ENCODE measurements at places on chromosomes 2 and 18.

DNA sequence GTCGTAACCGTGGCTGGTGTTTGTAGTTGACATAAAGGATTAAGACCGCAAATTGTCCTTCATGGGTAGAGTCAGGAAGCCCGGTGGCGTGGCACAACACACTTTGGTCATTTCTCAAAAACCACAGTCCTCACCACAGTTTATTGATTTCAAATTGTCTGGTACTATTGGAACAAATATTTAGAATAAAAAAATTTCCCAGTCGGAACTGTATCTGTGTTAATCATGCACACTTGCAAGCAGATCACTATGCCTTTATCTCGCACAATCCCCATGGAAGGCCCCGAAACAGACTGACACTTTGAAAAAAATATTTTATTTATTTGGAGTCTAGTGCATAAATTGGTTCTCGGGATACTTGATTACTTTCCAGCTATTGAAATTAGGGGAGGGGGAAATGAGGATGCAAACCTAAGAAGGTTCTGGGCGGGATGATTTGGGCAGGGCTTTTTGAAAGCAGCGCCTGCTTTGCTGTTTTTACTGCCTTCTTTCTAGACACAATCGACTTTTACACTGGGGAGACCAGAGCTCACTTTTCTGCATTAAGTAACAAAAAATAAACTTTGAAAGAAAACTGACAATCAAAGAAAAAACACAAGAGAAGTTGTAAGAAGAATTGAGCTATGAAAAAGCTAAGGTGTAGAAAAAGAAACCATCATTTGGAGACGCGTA is 15.4 kb upstream of the HOXD1 start:
- no peak for DNase-seq

DNA sequence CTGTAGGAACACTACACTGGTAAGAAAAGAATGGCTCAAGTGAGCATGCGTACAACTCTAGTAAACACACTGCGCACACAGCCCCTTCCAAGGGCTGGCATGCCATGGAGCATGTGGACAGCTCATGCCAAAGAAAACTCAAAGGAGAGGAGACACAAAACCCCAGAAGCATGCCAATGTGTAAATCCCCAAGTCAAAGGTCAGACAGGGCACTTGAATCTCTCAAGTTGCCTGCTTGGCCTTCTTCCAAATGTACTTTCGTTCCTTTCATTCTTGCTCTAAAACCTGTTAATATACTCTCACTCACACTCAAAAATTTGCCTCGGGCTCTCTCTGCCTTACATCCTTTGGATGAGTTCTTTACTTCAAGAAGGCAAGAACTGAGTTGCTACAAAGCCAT is 365.3 kb downstream of the NBAS start:
- no peak for DNase-seq

DNA sequence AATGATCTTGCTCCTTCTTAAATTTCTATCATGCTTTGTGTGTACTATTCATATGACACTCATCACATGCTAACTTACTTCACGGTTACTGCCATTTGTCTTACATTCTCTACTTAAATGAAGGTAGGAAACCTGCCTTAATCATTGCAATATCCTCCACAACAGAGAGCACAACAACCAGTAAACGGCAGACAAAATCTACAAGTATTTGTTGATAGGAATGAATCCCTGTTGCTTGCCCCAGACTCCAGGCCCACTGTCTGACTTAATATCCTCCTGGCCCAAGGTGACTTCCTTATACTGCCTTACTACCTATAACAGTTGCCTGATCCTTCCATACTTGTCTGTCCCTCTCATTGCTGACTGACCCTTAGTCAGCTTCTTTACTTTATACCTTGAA is 3.5 kb downstream of the PPP3R1 start:
- no peak for DNase-seq

- no peak for DNase-seq
Observed at GRCh38 chr18:6478121-6478520, 63.4 kb upstream of the L3MBTL4 start.

DNA sequence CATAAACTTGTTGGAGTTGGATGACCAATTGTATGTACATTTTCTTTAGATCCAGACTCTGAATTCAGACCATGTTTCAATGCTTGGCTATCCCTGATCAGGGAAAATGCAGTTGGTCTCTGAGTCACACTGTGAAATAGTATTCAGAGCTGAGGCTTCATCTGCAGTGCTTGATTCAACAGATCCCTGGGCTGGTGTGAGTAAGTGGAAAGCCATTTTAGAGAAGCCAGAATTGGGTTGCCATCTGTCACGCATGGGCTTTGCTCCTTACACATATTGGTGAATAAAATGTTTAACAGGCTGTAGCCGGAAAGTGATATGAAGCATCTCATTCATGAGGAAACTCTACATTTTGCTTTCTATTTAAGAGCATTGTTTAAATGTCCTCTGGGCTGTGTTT is 50.0 kb upstream of the ACYP2 start:
- DNase-seq = no peak

DNA sequence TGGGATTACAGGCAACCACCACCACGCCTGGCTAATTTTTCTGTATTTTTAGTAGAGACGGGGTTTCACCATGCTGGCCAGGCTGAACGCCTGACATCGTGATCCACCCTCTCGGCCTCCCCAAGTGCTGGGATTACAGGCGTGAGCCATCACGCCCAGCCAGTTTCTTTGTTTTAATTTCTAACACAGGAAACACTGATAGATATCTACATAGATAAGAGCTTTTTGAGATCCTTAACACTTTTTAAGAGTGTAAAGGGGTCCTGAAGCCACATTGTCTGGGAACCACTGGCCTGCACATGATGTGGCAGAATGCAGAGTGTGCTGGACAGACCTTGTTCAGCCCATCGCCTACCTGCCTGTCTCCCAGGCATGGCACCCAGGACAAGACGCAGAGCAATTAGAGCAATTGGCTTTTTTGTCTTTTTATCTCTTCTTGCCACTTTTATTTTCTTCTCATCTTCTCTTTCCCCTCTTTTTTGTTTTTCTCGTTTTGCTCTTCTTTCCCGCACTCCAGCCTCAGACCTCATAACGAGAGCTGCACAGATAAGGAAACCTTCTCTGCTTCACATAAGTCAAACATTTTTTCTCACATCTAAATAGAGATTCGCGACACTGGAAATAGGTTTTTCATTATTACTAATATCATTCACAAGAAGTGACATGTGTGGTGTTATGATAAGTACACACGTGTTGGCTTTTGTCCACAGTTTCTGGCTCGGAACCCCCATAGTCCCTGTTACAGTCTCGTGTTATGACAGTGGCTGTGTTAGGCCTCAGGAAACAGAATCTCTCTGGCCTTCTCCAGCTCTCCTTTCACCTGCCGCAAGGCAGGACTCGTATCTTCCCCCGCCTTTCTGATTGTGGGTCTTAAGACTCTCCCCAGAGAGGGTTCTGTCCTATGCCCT is 25.2 kb upstream of the GPR55 start:
- DNase-seq = no peak

DNA sequence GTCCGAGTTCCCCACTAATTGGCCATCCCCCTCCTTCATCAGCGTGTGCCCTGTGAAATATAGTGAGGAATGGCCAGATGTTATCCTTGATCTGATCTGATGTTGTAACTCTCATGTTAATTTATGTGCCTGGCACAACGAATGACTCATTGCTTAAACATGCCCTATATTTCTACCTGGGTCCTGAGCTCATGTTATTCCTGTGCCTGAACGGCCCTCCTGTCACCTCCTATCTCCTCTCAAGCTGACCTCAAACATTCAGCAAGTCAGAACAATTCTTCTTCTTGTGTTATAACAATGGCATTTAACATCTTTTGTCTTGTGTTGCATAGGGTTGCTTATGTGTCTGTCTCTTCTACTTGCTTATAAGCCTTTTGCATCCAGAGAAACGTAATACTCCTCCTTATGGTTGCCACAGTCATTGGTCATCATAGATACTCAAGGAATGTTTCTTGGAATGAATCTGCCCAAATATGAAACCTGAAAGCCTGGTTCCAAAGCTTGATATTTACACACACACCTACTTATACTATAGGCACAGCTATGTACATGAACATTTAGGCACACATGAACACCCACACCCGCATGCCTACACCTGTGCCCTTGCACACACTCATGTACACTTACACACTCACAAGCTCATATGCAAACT is 80.2 kb upstream of the PHLPP1 start:
- no peak for DNase-seq

DNA sequence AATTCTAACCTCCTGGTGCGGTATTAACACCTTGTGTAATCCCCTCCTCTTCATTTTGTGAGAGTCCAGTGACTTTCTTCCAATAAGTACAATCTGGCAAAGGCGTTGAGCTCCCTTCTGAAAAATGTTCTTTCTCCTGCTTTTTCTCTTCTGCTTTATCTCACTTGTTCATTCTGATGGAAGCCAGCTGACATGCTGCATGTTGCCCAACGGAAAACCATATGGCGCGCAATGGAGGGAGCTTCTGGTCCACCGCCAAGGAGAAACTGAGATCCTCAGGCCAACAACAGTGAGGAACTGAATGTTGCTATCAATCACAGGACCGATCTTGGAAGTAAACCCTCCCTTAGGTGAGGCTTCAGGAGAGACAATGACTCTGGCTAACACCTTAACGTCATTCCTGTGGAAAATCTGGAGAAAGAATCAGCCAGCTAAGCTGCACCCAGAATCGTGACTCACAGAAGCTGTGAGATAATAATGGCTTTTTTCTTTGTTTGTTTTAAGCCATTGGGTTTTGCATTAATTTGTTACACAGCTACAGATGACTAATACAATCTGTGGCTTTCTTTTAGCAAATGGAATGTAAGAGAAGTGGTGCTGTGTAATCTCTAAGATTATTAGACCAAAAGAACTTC is 1323.9 kb upstream of the DDX18 start:
- no peak for DNase-seq

- no peak for DNase-seq
Observed at GRCh38 chr2:105243961-105244360, 2.4 kb downstream of the GPR45 start.

GRCh38 chr2:215361876-215362561 is 50.2 kb downstream of the ATIC start:
- no peak for DNase-seq

DNA sequence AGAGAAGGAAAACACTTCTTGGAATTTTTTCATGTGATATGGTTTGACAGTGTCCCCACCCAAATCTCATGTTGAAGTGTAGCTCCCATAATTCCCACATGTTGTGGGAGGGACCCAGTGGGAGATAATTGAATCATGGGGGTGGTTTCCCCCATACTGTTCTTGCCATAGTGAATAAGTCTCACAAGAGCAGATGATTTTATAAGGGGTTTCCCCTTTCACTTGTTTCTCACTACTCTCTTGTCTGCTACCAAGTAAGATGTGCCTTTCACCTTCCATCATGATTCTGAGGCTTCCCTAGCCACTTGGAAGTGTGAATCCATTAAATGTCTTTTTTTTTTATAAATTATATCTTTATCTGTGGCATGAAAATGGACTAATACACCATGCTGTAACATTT is 250.7 kb downstream of the LPIN1 start:
- DNase-seq = no peak

- DNase-seq = no peak
Observed at GRCh38 chr18:43484710-43485109, 207.4 kb upstream of the SYT4 start.

DNA sequence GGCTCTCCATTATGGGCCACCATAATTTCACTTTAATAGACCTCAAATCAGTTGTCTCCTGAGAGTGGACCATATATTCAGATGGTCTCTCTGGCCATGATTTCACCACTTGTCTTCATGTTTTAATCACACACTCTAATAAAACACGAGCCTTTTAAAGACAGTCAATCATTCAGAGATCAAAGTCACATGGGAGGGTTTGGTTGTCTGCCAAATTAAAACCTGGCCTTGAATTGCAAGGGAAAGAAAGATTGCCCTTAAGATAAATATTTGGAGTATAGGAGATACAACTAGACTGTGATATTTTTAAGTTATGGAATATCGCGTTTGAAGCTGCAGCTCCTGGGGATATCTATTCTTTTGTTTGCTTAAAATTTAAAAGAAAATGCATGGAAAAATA is 377.8 kb upstream of the DDX18 start:
- no peak for DNase-seq

DNA sequence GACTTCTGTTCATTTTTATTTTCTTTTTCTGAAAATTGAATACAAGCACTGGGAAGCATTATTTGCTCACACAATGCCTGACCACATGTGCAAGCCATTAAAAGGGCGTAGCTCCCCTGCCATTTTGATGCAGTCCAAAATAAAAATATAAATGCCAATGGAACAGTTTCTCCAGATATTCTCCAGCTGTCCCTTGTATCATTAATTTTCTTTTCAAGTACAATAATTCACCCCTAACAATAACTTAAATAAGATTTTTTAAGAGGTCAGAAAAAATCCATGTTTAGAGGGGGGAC is 168.0 kb downstream of the TMEFF2 start:
- DNase-seq = no peak

GRCh38 chr18:36593001-36593400 is 235.8 kb downstream of the TPGS2 start:
- DNase-seq = no peak

DNA sequence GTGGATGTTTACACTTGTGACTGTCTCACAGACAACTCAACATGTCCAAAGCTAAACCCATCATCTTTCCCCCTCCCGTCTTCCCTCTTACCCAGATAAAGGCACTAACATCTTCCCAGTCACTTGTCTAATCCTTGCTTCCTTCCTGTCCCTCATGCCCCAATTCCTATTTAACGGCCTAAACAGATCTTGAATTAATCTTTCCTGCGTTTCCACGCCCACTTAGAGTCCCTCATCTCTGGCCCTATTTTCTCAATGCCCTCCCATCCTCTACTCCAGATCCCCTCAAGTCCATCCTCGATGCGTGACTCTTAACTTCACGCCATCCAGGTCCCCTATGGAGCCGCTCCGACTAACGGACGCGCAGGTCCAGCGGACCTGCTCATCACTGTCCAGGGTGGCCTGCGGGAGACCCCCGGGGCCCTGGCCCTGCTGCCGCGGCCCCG is 682 bp upstream of the SCLY start:
- DNase-seq = no peak

GRCh38 chr18:43267818-43268217 is 9.5 kb downstream of the SYT4 start:
- DNase-seq = no peak
